ENCODE measurements at places on chromosomes 1 and 21. TPM values are rescaled to one million over a fixed set of nuclear protein-coding genes. Genes with fewer than 3 reads are reported as not detected.

The AXDND1 gene
- 0.44 TPM for total RNA-seq

DNA sequence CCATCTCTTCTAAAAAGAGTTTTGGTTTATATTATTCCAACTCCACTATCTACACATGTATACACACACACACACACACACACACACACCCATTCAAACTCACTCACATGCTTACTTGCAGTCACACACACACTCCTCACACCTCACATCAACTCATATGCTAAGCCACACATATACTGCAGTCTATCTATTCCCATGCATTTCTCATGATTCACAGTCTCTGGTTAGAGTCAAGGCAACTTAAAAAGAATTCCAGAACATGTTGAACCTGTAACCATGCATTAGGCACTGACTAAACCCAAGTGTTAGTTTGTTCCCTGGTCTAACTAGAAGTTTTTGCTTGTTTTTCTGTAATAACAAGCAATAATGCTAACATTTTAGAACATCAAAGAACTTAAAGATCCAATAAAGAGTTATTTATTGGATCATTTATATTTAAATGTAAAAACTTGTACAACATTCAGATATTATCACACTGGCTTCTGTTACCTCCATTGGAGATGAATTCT is 931.1 kb downstream of the PLA2G4A start:
- DNase-seq = no peak

The HPDL gene
- 0.27 TPM for total RNA-seq

The MROH9 gene
- total RNA-seq = not detected

- no peak for DNase-seq
Observed at GRCh38 chr1:162387226-162388082, 5.9 kb downstream of the C1orf226 start.

The FAM163A gene
- 0.27 TPM for total RNA-seq

DNA sequence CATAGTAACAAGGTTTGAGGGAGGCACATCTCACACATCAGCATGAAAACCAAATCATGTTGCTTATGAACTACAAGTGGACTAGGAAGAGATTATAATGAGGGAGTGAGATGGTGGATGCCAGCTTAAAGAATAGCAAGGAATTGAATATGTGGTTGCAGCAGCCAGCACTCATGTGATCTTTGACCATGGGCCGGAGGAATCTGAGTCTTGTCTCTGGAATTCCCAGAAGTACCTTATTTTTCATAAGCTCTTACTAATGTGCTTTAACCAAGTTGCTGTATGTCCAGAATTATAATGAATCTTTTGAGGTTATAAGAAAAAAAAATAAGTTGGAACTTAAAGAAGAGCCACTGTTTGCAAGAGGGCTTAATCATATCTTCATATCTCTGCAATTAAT is 97.0 kb downstream of the DISP1 start:
- no peak for DNase-seq

- no peak for DNase-seq
Observed at GRCh38 chr1:220922951-220923350, 43.7 kb downstream of the HLX start.

Measured in left cardiac atrium (tissue), 4 donors.